Activated CD4-positive, alpha-beta T cell treated with anti-CD3 and anti-CD28 coated beads, Interleukin-2, amount 50 U/mL, for 4 hours (primary cell): ENCODE measurements at places on chromosomes 3 and 15.

- DNase-seq, result no peak
Measured at GRCh38 chr3:41975416-41976103, 13.7 kb upstream of the ULK4 start.

DNA sequence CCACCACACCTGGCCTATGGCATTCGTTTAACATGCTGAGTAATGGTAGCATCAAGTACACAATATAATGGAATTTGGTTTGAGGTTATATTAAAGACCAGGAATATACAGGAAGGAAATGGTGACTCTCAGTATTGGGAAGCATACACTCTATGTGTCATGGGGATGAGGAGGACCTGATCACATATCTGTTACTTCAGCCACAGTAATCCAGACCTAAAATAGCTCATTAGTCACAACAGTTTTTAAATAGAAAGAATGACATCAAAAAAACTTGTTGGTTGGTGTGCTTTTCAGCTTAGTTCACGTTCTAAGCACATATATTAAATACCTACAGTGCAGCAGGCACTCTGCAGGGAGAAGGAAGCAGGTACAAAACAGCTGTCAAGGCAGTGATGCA lies 52.5 kb upstream of the ATP2C1 start:
- DNase-seq, result no peak

DNA sequence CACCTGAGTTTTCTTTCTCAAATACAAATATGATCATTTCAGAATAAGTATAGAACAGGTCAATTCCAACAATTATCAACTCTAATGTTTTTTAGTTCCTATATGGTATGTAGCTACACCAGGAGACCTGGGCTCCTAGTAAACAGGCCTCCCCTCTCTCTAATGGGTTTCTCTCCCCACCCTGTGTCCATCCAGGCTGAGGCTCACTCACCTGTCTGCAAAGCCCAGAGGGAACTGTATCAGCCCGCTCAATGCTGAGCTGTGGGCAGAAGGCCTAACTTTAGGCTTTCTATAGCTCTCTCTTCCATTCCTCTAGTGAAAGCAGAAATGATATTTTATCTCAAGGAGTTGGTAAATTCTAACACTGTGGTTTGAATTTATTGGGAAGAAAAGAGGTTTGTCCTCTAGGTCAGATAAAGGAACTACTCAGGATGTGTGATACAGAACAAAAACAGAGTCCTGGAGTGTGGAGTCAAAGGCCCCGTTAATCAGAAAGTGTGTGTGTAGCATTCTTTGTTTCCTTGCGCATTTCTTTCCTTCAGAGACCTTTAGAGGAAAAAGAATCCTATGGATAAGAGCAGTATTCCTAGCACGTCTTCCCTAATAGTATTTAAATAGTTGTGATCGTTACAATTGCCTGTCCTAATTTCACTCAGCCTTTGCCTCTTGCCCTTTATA lies 408.9 kb downstream of the PYDC2 start:
- DNase-seq, result no peak

GRCh38 chr15:41777421-41777973 lies 3.2 kb downstream of the MAPKBP1 start:
- DNase-seq, result no peak

DNA sequence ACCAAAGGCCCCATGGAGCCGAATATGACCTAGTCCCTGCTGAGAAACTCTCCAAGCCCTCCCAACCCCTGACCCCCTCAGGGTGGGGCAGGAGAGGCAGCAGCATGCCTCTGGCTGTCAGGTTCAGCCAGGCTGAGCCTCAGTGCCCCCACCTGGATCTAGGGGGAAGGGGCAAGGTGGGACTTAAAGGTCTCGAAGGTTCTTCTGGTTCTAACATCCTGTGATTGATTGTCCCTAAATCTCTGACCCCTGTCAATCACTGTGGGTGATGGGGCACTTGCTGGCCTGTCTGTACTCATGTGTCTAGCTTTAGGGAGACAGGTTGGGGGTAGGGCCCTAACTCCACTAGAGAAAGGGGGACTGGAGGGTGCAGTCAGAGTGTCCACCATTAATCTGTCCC lies 13.8 kb downstream of the NBEAL2 start:
- DNase-seq, result no peak

- no peak for DNase-seq
Measured at GRCh38 chr15:95558916-95559315, 771.6 kb upstream of the NR2F2 start.

DNA sequence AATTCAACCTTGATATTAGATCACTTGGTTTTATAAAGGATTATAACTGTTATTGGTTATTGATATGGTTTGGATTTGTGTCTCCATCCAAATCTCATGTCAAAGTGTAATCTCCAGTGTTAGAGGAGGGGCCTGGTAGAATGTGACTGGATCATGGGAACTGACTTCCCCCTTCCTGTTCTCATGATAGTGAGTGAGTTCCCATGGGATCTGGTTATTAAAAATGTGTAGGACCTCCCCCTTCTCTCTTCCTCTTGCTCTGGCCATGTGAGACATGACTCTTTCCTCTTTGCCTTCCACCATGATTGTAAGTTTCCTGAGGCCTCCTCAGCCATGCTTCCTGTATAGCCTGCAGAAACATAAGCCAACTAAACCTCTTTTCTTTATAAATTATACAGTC lies 136.0 kb upstream of the UBE2E2 start:
- no peak for DNase-seq

GRCh38 chr15:55652359-55652758 lies 64.2 kb upstream of the PYGO1 start:
- no peak for DNase-seq

- no peak for DNase-seq
Measured at GRCh38 chr15:77830051-77830468, 197.3 kb upstream of the LINGO1 start.

DNA sequence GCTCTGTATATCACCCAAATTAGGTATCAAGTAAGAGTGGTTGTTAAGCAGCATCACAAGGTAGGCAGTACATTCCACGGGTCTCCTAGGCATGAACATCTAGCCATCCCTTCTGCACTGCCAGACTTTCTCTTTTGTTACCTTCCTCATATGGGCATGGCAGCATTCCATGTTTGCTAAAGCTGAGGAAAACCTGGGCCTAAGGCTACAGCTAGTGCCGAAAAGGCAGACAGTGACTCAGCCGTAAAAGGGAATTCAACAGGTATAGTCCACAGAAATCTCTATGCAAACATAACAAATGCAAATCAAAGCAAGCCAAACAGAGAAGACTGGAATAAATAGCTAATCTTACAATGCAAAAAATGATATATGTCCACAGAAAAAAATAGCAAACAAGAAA lies 645.4 kb downstream of the ZBBX start:
- DNase-seq, result no peak

DNA sequence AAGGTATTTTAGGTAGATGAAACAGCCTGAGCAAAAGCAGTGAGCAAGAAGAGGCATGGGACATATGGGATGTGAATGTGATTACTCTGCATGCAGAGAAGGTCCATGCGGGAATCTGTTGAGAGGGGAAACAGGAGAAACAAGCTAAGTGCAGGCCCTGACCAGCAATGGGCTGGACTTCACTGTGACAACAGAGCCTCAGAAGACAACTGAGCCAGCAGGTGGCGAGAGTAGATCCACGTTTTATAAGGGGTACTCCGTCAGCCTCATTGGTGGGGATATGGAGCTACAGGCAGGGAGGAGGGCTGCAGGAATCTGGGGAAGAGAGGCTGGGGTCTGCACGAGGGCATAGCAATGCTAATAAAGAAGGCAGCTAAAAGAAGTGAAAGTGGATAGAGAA lies 405.9 kb upstream of the LMCD1 start:
- no peak for DNase-seq

DNA sequence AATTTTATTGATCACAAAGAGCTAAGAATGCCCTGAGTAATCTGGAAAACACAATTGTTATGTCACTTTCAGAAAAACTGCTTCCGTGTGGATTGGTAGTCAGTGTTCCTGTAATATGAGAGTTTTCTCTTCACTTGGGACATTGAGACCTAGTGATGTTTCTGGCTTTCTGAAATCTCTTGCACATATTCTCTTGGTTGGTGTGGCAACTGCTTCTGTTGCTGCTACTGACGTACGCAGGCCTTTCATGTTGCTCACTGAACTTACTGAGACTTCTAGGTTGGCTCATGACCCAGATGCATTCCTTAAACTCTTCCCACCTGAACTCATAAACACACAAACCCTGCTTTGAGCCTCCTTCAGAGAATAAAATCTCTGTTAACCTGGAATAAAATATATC lies 175.0 kb upstream of the PFN2 start:
- DNase-seq, result no peak

DNA sequence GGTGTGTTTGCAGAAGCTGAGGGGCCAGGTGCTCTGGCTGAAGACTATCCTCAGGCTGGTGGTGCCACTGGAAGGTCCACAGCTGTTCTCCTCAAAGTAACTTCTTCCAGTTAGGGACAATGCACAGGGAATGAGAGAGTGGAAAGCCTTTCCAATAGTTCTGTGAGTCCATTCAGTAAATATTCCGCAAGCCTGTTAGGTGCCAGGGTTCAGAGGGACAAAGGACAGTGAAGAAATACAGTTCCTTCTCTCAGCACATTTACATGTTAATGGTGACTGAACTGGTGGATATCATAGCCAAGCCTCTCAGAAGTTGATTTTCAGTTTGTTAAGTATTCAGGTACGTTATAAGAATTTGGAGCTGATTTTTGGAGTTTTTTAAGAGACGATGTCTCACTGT lies 122.5 kb downstream of the C3orf70 start:
- DNase-seq, result no peak

GRCh38 chr15:50134524-50135024 lies 15.5 kb upstream of the ATP8B4 start:
- no peak for DNase-seq

GRCh38 chr3:111200027-111200426 lies 128.4 kb downstream of the NECTIN3 start:
- DNase-seq, result no peak

GRCh38 chr3:108744762-108745161 lies 12.4 kb downstream of the RETNLB start:
- no peak for DNase-seq

DNA sequence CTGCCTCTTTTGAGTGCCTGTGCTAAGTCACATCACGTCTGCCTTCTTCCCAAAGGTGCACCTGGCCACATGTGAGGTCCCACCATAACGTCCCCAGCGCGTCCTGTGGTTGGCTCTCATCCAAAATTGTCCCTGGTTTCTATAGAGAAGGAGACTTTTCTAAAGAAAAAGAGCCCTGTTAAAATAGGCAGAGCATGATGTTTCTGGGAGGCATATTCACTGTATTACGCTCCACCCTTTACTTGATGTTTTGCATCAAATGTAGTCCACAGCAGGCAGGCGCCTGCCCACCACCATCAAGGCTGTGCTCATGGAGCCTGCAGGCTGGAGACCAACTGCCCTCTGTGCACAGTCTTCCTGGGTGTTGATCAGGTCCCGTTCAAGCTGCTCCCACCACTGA lies 36.3 kb downstream of the WHAMM start:
- no peak for DNase-seq

- no peak for DNase-seq
Measured at GRCh38 chr15:85690561-85691231, 104.0 kb downstream of the KLHL25 start.

- DNase-seq, result no peak
Measured at GRCh38 chr3:16875876-16876550, 8.7 kb upstream of the PLCL2 start.

DNA sequence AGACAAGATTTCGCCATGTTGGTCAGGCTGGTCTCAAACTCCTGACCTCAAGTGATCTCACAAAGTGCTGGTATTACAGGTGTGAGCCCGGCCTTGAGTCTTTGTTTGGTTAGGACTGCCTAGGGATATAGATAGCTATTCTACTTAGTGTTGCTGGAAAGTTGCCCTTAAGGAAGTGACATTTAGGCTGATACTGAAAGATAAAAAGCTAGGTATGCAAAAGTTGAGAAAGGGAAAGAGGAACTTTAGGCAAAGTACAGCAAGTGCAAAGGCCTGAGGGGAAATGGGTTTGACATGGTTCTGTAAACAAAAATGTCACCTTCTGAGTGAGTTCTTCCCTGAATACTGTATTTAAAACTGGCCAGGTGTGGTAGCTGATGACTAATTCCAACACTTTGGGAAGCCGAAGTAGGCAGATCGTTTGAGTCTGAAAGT lies 111.5 kb downstream of the ZNF609 start:
- no peak for DNase-seq

- DNase-seq, result no peak
Measured at GRCh38 chr3:78918361-78919020, 849.3 kb downstream of the ROBO1 start.

GRCh38 chr3:145903472-145904013 lies 257.4 kb downstream of the PLOD2 start:
- DNase-seq, result no peak

GRCh38 chr3:97822359-97822775 lies 556 bp downstream of the CRYBG3 start:
- DNase-seq, result no peak

DNA sequence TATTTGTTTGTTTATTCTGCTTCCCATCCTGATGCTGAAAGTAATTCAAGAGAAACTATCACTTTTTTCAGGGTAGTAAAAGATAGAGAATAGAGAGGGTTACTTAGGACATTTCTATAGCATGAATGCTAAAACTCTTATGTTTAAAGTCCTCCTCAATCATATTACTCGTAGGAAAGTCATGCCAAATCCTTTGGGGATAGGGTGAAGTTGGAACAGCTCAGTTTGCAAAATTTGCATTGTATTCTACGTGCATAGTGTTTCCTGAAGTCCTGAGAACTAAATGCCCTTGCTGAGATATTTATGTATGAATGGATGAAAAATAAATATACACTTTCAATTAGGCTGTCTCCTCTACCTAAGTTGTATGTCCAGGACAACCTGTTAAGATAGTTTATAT lies 14.6 kb downstream of the PLSCR5 start:
- no peak for DNase-seq

- DNase-seq, result peak; percentile 56
Measured at GRCh38 chr3:196712514-196713413, 587 bp downstream of the PIGX start.

DNA sequence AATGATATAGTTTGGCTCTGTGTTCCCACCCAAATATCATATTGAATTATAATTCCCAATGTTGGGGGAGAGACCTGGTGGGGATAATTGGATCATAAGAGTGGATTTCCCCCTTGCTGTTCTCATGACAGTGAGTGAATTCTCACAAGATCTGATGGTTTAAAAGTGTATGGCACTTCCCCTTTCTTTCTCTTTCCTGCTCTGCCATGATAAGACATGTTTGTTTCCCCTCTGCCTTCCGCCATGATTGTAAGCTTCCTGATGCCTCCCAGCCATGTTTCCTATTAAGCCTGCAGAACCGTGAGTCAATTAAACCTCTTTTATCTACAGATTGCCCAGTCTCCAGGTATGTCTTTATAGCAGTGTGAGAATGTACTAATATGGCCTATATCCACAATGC lies 126.7 kb upstream of the GMNC start:
- no peak for DNase-seq

DNA sequence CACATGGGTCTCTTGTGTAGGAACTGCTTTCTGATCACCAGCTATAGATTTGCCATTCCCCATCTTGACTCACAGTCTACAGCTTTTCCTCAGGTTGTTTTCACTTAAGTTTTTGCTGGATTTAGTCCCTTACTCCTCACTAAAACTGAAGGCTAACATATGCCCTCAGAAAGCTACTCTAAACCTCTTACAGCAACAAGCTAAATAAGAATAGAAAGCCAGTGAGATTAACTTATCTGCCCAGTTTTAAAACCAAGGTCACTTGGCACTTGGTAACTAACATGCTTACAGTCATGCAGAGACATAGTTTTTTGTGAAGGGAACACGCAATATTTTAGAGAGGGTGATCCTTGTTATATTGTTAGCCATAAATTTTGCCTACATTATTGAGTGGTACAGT lies at the start of gene GUCA1C:
Gene GUCA1C (minus strand): TSS at position 180 of the 400 bp plus-strand sequence. CDS start 117 bp downstream, at position 63.
- no peak for DNase-seq
